CD4-positive, alpha-beta T cell treated with Interleukin-17A for 4 hours (primary cell): ENCODE measurements at places on chromosomes 7 and 10.
A peak's percentile ranks its signal among the peaks of the same experiment; 100 is the strongest.

DNA sequence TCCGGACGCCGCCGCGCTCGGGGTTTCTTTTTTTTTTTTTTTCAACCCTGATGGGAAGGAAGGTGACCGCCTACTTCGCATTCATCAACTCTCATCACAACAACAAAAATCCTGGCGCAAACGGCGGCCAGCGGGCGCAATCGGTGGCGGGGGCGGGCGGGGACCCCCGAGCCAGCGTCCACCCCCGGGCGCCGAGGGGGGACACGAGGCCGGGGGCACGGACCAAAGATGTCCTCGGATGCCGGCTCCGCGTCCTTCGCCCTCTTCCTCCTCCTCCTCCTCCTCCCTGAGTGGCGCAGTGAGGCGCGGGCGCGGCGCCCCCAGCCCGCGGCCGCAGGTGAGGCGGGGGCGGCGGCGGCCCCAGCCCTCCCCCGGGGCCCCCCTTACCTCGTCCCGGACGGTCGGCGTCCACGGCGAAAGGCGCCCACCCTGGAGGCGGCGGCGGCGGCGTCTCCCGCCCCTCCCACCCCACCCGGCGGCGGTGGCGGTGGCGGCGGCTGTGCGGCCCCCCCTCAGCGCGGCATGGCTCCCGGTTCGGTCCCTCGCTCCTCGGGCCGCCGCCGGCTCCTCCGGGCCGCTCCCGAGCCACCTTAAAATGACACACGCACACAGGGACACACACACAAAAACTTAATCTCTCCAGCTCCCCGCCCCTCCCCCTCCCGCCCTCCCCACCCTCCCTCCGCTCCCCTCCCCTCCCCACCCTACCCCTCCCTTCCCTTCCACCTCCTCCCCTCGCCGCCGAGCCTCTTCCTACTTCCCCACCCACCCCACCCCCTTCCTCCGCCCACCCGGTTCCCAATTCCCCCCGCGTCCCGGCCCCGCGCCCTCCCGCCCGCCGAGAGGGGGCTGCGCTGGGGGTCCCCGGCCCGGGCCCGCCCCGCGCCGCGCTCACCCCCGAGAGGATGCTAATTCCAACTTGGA is at the start of gene CTBP2:
TSS of gene CTBP2 (minus strand) at position 632 of the 924 bp plus-strand sequence.
- no peak for DNase-seq

- DNase-seq = no peak
These were observed 97.0 kb downstream of the BICC1 start for GRCh38 chr10:58609532-58610150.

GRCh38 chr10:80372675-80373074 is 16.1 kb downstream of the DYDC2 start:
- DNase-seq = no peak

DNA sequence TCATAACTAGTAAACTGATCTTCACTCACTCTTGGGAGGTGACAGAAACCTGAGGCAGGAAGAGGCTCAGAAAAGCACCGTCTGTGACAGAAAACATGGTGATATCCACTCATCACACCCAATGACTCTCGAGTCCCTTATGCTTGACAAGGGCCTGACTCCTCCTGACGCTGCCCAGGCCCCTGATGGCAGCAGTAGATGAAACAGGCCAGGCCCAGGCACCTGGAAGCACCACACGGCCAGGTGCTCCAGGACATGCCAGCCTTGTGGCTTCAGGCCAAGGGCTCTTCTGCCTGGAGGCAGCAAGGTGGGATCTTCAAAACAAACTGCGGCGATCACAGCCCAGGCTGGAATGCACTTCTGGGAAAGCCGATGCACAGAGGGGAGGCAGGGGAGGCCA is 89.3 kb downstream of the MAD1L1 start:
- DNase-seq = no peak

DNA sequence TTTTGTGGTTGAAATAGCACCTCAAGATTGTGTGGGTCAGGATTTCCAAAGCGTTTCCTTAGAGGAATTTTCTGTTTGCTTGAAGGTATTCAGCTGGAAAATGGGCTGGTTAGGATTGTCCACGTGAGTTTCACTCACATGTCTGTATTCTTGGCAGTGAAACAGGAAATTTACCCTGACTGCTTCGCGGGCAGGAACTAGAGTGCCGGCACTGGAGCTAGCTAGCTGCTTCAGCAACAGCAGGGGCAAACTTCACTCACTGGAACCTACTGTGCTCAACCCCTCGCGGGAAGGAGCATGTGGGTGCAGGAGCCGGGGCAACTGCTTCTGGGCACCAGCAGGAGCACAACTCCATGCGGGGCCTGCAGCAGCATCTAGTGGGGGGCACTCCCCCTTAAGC is 38.0 kb upstream of the RTKN2 start:
- peak; percentile 41 for DNase-seq

- no peak for DNase-seq
These were observed 499.7 kb upstream of the MKI67 start for GRCh38 chr10:128625926-128626325.

DNA sequence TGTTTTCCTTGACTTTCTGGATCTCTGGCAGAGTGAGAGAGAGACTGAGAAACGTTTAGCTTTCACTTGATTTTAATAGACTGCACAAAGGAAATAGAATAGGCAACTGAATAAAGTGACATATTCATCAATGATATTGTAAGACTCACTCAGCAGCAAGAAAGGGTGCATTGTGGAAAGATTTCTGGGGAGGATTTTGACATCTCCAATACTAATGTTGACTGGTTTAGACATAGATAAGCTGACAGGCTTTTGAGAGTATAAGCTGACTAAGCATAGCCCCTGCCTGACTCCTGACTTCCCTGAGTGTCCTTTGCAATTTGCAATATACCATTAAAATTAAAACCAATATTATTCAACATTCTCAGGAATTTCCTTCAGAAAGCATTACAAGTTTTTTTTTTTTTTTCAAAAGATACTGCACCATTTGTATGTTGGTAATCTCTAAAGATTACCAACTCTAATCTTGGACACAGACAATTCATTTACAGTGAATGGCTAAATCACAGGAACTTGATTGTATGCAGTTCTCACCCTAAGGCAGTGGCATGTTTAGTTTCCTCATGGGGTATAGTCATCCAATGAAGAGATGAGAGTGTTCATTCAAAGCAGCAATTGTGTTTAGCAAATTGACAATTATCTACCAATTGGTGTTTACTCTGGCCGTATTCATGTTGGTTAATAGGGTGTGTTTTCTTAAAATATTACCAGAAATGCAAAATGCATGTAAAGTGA is 325.6 kb downstream of the SORCS3 start:
- DNase-seq = no peak

- DNase-seq = no peak
These were observed 53.0 kb downstream of the STEAP1B start for GRCh38 chr7:22447008-22447407.

DNA sequence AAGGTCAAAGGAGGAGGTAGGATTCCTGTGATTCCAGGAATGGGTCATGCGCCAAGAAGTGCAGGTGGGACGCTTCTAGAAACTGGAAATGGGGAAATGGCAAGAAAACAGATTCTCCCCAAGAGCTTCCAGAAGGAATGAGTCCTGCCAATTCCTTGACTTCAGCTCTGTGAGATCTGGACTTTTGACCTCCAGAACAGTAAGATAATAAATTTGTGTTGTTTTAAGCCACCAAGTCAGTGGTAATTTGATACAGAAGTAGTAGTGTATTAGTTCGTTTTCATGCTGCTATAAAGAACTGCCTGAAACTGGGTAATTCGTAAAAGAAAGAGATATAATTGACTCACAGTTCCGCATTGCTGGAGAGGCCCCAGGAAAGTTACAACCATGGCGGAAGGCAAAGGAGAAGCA is 178.6 kb upstream of the GALNT17 start:
- no peak for DNase-seq

GRCh38 chr7:158272091-158272490 is 315.5 kb downstream of the PTPRN2 start:
- no peak for DNase-seq

DNA sequence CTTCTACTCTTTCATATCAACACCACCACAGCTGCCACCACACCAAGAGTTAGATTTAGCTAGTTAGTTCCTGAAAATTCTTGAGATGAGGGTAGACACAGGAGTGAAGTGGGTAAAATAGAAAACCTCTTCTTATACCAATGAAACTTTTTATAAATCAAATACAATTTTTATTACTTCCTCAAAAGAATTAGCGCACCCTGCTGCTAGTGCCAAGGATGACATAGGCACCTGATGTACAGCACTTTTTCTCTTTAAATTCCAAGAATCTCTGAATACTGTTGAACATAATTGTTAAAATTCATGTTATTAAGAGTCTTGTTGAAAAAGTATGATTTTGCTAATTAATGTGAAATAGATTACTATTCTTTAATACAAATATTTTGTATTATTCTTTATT is 11.4 kb downstream of the ZWINT start:
- DNase-seq = no peak

GRCh38 chr10:120634659-120635058 is 177.6 kb downstream of the PLPP4 start:
- DNase-seq = no peak

DNA sequence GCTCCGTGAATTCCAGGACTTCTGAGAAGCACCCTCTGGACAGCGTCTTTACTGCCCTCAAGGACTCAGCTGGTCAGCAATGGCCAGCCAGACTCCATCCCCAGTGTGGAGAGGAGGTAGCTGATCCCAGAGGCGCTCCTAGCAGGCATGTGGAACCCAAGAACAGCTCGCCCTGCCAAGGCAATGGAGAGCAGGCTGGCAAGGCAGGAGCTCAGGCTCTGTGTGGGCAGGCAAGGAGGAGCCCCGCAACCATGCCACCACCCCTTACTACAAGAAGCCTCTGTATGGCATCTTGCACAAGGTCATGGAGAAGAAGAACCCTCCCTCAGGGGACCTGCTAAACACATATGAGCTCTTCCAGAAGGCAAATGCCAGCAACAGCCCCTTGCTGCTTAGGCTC is 34.4 kb upstream of the SGMS1 start:
- DNase-seq = no peak

DNA sequence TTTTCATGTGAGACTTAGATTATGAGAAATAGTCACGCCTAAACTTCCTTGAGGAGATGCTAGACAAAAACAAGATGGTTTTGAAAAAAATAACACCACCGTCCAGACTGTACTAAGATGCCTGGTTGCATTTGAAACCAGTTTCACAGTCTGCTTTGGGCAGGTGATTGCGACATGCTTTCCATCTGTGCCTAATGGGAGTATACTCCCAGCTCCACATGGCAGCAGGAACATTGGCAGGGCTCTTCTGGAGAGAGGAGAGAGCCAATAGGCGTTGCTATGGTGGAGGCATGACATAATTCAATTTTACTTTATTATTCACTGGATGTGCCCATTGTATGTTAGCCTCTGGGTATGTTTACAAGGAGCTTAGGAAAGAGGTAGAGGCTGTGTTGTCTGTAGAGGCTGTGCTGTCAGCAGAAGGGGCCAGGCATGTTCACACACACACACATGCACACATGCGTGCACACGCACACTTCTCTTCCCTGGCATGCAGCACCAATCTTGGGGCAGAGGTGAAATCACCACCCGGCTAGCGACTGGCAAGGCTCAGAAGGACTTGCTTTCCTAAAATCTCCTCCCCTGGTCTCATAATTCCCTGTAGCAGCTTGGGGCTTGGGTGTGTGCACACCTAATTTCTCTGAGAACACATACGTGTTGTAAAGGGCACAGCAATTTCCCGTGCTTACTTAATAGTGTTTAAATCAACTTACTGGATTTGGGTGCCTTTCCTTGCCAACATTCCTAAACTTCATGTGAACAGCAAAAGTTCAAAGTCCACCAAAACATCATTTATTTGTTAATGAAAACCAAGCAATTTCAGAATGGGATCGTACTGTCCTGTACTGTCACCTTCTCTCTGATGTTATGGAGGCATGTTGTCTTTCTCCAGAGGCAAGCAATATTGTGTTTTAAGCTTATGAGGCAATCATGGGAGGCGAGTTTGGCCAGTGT is 162.1 kb downstream of the TCF7L2 start:
- no peak for DNase-seq
